Amygdala (tissue), 56 donors: ENCODE measurements at places on chromosomes 13 and 19.
A peak's percentile ranks its signal among the peaks of the same experiment; 100 is the strongest.

DNA sequence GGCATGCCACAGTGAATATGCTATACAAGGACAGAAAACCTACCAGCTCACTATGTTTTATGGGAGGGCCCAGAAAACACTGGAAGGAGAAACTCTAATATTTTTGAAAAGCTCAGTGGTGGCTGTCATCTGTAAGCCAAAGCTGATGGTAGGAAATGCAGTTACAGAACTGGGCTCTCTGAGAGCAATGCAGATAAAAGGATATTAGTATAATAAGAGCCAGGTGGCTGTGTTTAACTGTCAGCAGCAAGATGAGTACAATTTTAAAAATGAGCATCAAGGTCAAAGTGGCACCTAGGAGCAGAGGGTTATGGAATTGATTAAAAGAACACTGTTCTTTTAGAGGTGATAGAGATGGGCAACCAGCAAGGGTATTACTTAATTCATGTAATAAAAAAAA is 345.0 kb downstream of the NDFIP2 start:
- DNase-seq = no peak

- DNase-seq = peak; percentile 25
These were observed 379.2 kb upstream of the MIR17HG start for GRCh38 chr13:90968166-90968904.

DNA sequence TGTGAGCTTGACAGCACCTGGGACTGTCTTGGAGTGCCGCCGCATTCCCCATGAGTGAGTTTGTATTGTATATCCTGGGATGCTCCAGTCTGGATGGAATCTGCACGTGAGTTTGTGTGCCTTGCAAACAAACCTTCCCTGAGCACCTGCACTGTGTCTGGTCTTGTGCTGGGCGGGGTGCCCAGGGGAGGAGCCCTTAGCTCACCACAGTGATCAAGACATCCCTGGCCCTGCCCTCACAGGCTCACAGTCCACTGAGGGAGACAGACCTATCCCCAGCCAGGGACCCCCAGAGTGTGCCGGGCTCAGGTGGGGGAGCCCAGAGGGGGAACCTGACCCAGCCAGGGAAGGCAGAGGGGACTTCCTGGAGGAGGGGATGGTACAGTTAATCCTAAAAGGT is 1.7 kb upstream of the BCAM start:
- no peak for DNase-seq

- no peak for DNase-seq
These were observed 74.8 kb downstream of the ZNF536 start for GRCh38 chr19:30446850-30447552.

DNA sequence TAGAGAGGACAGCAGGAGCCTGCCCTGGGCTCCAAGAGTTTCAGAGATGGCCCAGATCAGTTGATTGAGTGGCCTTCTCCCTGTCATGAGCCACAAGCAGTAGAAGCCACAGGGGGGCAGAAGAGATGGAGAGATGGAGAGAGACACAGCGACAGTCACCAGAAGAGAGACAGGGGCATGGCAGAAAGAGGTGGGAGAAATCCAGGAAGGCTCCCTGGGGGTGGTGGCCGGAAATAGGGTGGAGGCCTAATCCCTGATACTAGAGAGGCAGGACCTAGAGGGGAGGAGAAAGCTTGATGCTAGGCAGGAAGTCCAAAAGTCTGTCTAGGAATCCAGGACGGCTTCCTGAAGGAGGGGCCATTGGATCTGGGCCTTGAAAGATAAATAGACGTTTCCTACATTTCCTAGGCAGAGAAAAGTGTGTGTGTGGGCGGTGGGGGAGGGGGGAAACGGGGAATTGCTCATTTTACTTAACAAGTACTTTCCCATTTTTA is 9.6 kb upstream of the TPM4 start:
- no peak for DNase-seq

GRCh38 chr13:40171566-40171965 is 494.9 kb downstream of the FOXO1 start:
- DNase-seq = no peak

- no peak for DNase-seq
These were observed 1554.9 kb downstream of the EFNB2 start for GRCh38 chr13:104980586-104980985.

- DNase-seq = peak; percentile 85
These were observed 3.7 kb upstream of the CLPTM1 start for GRCh38 chr19:44951179-44952159.

DNA sequence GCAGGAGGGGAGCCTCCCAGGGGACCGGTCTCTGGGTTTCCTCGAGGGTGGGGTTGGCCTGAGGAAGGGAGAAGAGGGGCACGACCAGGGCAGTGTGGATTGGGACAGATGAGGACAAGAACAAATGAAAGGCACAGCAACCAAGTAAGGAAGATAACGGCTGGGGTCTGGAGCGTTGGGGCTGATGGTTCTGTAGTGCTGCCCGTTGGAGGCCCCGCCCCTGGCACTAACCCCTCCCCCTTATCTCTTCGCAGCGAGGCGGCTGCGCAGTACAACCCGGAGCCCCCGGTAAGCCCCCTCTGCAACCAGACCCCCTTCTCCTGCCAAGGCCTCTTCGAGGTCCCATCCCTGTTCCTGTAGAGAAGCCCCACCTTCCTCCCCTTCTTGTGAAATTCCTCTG is 2.2 kb downstream of the CAPNS1 start:
- no peak for DNase-seq

GRCh38 chr13:78372581-78372980 is 230.8 kb downstream of the POU4F1 start:
- DNase-seq = no peak

- no peak for DNase-seq
These were observed 30.7 kb downstream of the NFIX start for GRCh38 chr19:13025819-13026456.

- DNase-seq = no peak
These were observed 72.2 kb downstream of the RASA3 start for GRCh38 chr13:114059946-114060860.

- no peak for DNase-seq
These were observed 117.7 kb upstream of the CACNA1A start for GRCh38 chr19:13623716-13624710.

- DNase-seq = no peak
These were observed 129.2 kb downstream of the TBC1D4 start for GRCh38 chr13:75352641-75353327.

DNA sequence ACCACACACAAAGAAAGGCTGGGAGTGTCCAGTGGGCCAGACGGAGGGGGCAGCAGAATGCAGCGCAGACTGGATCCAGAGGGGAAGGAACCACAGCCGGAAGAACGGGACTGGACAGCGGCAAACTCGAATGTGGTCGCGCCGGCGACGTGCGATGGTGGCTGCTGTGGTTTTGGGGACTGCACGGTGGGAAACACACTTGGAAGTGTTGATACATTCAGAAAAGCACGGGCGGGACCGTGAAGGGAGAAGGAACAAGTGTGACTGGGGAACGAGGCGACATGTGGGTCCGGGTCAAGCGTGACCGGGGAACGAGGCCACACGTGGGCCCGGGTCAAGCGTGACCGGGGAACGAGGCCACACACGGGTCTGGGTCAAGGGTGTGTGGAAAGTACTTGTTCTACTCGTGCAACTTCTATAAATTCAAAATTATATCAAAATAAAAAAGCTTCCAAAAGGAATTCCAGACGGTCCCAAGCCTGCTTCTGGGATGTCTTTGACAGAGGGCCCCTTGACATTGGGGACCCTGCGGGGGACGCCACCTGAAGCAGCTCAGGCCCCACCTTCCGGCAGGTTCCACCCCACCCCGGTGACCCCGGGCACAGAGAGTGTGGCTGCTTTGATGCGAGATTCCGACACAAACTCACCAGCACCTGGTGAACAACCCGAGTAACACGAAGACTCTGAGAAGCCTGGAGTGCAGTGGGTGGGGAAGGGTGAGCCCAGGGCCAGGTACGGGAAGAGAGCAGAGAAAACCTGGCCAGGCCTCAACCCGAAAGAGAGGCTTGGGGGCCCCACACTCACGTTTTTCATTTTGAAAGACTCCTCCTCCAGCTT is 25.1 kb upstream of the C13orf46 start:
- no peak for DNase-seq

DNA sequence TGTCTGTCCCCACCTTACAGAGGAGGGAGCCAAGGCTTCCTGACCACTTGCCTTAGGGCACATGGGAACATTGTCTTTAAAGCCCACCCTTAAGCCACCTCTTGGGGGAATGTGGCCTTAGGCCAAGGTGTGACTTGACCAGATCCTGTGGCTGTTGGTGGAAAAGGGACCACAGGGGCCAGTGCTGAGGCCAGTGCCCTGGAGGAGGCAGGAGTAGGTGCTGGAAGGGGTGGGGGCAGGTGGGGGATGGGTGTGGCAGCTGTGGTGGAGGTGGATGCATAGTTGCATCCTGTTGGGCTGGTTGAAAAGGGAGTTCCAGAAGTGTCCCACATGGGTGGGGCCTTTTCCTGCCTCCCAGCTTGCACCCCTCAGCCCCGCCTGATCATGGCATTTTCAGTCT is 44.8 kb downstream of the DNM2 start:
- no peak for DNase-seq

DNA sequence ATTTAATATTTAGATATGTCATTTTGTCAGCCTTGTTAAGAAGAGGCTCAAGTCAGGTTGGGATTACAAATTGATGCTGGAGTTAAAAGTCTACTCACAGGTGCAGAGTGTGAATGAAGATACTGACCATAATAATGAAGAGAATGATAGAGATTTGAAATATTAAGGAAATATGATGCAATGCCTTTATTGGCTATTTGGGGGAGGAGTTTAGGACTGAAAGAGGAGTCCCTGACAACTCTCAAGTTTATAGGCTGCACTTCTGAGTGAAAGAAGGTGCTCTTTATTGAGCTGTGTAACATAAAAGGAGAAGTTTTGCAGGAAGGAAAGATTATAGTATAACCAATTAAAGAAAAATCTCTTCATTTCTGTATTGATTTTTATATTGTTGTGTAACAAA is 827.7 kb upstream of the PCDH9 start:
- no peak for DNase-seq

DNA sequence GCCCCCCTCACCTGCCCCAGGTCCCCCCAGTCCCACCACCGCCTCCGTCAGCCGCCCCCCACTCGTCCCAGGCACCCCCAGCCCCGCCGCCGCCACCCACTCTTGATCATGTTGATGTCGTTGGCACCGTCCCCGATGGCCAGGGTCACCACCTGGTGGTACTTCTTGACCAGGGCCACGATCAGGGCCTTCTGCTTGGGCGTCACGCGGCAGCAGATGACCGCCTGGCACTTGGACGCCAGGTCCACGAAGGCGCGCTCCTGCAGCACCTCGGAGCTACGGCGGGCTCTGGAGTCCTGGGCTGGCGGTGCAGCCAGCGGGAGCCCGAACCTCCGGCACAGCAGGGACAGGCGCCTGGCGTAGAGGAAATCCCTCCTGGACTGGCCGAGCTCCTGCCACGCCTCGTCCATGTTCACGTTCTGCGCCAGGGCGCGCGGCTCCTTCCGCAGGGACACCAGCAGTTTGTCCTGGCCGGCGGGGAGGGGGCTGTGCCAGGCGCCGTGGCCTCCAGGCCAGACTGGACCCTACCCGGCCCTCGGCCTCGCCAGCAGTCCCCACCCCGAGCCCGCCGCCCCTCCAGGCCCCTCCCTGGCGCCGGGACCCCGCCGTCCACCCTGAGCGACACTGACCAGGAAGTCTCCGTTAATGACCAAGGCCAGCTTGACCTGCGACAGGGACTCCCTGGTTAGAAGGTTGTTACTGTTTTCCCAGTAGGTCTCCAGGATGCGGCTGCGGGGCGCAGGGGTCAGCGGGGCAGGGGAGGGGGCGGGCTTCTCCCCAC is 22.6 kb downstream of the ATP8B3 start:
- DNase-seq = no peak
